ENCODE measurements at places on chromosomes 7 and 10.

DNA sequence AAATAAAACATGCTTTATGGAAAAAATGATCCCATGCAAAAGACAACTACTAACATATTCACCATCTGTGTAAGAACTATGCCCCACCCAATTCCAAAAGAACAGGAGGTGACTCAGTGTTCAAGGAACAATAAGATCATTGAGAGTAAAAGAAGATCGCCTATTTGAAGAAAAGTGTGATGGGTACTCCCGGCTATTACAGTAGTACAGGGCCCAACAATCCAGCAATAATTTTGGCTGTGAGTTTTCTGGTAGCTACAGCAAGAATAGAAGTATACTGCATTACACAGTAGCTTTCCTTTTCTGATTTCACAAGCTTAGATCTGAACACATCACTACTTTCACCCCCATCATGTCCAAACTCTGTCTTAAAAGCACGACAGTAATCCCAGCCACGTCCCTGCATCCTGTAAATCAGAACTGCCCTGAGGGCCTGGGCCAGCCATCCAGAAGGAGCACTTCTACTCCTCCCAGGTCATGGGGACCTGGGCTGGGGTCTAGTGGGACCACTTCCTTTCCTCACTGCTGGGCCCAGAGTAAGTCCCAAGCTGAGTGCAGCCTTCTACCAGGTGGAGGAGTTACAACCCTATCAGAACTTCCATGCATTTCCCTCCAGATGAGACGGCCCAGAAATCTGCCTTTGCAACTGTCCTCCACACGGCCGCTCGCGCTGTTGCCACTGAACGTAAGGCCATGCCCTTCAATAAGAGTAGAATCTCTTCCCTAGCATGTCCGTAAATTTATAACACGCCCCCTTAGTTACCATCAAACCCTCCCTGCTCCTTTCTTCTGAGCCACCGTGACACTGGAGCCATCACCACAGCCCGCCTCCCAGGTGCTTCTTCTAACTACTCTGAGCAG is 7.9 kb downstream of the ESYT2 start:
- peak; percentile 93 for DNase-seq

DNA sequence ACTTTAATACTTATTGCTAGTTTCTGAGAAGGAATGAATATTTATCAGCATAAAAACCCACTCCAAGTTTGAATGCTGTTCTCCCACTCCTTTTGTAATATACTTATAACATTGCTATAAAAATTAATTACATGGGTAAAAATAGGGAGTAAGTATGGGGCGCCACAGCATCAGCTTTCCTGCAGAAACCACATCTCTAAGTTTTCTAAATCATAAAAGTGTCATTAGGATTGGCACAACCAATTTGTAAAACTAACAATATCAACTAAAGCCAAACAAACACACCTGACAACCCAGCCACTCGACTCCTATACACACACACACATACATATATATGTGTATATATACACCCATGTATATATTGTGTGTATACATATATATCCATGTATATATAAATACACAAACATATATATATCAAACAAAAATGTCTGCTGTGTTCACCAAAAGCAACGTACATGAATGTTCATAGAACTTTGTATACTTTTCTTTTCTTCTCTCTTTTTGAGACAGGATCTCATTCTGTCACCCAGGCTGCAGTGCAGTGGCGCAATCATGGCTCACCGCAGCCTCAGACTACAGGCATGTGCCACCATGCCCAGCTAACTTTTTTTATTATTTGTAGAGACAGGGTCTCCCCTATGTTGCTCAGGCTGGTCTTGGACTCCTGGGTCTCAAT is 14.8 kb upstream of the LRRC17 start:
- no peak for DNase-seq

DNA sequence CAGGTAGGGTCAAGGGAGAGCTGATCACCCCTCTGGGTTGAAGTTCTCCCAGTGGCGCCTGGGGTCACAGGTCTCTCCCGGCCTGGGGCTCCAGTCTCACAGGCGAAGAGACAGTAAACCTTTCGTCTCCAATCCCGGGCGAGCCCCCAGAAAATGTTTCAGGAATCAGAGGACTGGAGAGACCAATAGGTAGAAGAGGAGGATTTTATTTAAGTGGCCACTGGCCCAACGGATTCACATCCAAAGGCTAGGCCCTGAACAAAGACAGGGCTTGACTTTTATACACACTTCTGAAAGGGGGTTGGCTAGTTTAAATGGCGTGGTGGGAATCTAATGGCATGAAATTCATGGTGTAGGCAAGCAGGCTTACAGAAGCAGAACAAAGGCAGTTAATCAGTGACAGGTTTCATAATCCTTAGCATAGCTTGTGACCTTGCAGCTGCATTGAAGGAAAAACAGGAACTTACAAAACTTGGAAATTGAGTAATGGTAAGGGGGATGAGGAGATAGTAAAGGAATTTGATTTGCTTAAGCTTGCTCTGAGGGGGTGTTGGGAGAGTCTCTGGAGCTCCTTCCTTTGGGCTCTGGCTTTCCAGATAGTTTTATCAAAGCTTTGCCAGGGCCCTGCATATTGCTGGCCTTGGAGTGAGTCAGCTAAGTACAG is 105.5 kb downstream of the TRIM24 start:
- DNase-seq: no peak

GRCh38 chr7:13920053-13920697 is 69.3 kb downstream of the ETV1 start:
- DNase-seq: peak; percentile 100

DNA sequence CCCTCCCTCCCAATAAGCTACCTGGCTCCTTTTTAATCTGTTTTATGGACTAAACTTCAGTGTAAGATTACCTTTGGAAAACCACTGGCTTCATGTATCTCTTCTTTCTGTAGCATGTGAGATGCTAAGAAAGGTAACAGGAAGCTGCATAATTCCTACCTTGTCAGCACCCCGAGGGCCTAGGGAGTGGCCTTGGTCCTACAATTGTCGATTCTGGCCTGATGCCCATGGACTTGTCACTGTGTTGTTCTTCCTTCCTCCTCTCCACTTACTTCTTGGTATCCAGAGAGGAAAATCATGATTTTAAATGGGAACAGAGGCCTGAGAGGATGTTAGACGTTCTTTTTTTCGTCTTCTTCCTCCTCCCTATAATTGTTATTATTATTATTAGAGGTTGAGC is 42.9 kb upstream of the PDZD8 start:
- DNase-seq: no peak
